Inflammatory macrophage treated with lipopolysaccharide for 4 hours (primary cell): ENCODE measurements at places on chromosomes 7 and 10.

- peak; percentile 83 for DNase-seq
Measured at GRCh38 chr10:7260412-7260900, 150.4 kb downstream of the SFMBT2 start.

DNA sequence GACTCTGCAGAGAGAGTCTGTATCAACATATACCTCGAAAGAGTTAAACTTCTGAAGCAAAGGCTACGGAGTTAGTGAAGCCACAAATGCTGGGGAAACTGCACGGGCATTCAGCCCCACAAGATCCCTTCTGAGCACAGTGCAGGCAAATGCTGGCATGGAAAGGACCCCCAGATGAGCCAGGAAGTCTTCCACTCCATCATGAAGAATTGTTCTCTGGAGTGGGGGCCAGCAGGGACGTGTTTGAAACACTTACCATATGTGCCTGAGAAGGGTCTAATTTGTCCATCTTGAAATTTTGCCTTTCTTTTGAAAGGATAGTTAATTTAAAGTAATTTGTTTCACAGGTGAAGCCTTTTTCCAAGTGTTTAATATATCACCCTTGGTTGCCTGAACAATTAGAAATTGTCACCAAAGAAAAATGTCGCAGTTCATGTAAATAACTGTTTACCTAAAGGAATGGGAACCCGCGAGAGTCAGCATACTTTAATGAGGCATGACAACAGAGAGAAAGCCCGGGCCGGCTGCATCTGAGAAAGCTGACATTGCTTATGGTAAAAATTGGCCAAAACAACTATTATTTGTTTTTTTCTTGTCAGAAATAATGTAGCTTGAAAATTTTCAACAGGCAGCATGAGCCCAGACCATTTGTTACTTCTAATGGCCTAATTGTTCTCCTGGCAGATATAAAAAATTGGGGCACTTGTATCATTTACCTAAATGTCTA lies 287.6 kb upstream of the MGMT start:
- DNase-seq: no peak

DNA sequence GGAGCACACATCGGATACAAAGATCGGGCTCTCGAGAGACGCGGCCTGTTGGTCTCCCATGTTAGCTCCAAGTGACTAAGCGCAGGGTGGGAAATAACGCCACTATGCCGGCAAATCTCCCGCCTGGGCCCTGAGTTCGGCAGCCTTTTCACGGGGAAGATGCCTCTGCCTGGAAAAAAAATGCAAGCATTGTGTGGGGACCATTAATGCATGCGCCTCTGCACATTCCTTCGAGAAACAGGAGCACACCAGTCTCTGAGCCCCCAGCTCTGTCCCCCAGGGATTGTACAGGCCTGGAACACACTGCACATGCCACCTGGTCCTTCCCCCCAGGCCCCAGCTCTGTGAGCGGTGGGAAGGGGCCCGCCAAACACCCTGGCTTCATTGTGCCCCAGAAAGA lies 44.1 kb downstream of the FBXW4 start:
- DNase-seq: no peak

GRCh38 chr7:90706072-90706716 lies 110.1 kb downstream of the CDK14 start:
- DNase-seq: no peak
